Endodermal cell (in vitro differentiated cells): ENCODE measurements at places on chromosomes 2 and 18.

DNA sequence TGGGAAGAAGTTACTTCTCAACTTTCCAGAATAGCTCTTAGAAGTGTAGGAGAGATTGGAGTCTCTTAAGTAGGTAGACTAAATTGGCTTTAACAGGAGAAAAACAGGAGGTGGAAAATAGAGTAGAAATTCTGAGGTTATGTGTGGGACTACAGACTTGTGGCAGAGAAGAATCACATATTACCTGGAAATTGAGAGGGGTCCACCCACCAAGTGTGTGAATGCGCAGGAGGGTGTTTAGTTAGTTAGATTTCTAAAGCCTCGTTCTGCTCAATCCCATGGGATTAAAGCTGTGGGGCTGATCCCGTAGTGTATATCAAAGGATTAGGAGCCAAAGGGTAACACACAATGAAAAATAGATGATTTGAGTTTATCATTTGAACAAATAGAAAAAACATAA, 319.1 kb downstream of the TRIB2 start:
- no peak for DNase-seq

- DNase-seq, result no peak
Measured at GRCh38 chr2:149595056-149595963, 7.7 kb upstream of the MMADHC start.

GRCh38 chr2:53630026-53630606, 137.5 kb upstream of the CHAC2 start:
- DNase-seq, result no peak

GRCh38 chr18:37042381-37042780, 213.5 kb downstream of the KIAA1328 start:
- DNase-seq, result no peak

- no peak for DNase-seq
Measured at GRCh38 chr2:48529676-48530032, 300 bp upstream of the STON1 start.

DNA sequence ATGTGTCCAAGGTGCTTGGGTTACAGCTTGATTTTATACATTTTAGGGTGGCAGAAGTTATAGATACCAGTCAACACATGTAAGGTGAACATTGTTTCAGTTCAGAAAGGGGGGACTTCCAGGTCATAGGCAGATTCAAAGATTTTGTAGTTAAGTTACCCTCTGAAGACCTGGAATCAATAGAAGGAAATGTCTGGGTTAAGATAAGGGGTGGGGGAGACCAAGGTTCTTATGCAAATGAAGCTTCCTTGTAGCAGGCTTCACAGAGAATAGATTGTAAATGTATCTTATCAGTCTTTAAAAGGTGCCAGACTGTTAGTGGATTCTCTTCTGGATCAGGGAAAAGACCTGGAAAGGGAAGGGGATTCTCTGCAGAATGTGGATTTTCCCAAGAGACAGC, 42.4 kb downstream of the BMPR2 start:
- DNase-seq, result peak; percentile 58

DNA sequence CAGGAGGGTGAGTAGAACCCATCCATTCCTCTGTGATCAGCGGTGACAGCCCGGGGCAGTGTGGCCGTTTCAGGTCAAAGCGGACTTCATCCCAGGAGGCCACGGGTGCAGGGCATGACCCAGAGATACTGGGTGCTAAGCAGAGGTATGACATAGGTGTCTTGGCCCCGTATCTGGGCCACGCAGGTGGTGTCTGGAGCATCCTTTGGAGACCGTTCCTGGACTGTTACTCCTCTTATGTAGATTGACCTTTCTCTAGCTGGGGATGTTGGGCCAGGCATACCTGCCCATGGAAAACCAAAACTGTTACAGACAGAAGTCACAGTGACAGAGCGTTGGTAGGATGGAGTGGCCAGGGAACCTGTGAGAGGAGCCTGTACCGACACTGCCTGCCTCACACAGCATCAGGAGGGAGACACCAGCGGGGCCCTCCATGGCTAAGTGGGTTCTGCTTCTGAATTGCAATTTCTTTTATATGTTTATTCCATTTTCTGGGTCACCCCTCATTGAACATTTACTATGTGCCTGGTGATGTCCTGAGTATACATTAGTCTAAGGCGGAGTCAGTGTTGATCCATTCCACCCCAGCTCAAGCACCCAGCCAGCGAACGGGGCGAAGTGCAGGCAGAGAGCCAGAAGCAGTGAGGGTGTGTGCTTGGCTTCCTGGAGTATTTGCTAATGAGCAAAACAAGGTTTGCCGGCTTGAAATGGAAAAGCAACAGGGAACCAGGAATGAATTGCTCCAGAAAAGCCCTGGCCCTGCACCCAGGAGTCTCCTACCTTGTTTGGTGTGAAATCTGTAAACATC, 141.7 kb downstream of the SH3RF3 start:
- no peak for DNase-seq

DNA sequence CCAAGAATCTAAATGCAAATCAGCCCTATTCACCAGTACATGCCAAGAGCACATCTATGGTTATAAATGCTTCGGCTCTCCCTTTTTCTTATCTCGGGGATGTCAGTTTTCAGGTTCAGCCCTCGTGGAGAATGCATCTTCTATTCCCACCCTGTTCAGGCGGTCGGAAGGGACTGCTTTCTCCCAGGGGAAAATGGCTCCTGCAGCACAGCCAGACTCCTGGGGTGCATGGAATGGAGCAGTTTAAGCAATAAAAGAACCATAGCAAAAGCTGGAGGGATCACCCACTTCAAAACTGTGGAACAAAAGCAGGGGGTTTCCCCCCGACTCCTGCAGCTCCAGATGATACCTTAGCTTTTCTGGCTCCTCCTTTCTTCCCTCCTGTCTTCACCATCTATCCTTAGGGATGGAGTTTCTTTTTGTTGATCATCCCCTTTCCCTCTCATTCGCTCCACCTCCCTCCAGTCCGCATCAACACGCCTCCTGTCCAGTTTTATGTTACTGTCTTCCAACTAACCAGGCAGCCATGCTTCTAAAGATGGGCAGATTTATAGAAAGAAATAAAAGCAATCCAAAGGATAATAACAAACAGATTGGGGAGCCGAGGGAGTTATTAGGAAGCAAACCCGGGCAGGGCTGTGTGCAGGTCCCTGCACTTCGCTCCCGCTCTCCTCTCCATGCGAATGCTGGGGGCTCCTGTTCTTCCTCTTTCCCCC, 356.2 kb upstream of the SMIM21 start:
- no peak for DNase-seq

DNA sequence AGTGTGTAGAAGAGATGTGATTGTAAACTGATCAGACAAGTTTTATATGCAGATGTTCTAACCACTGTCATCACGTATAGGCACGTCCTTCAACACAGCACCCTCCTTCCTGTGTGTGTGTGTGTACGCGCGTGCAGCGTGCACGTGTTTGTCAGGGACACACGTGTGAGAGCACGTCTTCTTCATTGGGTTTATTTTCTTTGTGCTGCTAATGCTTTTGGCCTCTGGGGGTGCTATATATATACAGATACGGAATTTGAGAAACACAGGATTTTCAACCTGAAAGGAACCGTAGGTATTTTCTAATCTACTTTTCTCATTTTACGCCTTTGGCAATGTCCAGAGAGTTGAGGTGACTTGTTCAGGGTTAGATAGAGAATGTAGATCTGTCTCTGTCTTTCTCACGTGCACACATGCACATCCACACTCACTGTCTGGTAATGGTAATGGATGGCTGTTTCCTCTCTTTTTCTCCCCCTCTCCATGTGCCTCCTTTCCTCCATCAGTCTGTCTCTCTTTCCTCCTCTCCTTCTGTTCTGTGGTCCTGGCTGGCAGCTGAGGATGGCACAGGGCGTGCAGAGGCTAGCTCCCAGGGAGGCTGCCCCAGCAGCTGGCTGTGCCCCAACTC, 13.4 kb upstream of the CELF4 start:
- DNase-seq, result peak; percentile 52

DNA sequence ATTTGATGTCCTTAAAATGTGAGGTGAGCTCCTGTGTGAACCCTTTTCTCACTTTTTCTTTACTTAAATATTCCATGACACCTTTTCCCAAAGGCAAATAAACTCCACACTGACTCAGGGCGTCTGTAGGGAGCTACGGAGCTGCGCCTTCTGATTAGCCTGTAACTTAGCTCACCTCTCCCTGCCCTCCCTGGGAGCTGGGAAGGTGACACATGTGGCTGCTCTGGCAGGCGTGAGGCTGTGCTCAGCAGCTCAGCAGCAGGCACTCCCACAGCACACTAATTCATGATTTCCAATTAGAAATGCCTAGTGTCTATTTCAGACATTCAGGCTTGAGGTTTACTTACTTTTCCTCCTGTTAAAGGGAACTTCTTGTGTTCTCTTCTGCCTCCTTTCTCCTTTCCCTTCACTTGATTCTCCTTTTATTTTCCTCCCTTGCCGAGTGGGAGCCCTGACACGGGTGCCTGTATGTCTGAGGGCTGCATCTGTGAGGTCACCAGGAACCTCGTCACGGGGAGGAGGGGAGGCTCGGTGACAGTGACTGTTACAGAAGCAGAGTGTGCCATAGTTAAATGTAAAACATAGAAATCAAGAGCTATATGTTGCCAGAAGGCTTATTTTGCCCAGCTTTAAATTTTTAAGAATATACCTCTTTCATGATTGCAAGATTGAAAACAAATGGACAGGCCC, 437.1 kb downstream of the DCDC2C start:
- DNase-seq, result peak; percentile 53

DNA sequence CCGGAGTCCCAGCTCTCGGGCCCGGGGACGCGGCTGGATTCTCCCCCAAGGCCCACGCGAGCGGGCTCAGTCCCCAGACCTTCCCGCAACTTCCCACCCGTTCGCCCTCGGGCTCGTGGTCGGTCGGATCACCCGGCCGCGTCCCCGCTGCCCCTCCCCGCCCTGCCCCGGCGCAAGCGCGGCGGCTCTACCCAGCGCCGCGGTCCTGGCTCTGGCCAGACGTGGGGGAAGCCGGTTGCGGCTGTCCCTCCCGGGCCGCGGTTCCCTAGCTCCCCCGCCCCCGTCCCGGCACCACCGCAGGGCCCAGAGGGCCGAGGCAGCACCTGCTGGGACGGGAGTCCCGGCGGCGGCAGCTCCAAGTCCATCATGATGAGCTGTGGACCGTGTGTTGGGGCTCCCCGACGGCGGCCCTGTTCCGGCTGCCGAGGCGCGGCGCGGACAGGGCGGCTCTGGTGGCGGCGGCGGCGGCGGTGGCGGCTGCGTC, 276 bp downstream of the NFE2L2 start:
- no peak for DNase-seq

- no peak for DNase-seq
Measured at GRCh38 chr2:15634846-15635490, 43.3 kb downstream of the DDX1 start.

GRCh38 chr2:102005449-102005848, 13.7 kb downstream of the IL1R2 start:
- no peak for DNase-seq

DNA sequence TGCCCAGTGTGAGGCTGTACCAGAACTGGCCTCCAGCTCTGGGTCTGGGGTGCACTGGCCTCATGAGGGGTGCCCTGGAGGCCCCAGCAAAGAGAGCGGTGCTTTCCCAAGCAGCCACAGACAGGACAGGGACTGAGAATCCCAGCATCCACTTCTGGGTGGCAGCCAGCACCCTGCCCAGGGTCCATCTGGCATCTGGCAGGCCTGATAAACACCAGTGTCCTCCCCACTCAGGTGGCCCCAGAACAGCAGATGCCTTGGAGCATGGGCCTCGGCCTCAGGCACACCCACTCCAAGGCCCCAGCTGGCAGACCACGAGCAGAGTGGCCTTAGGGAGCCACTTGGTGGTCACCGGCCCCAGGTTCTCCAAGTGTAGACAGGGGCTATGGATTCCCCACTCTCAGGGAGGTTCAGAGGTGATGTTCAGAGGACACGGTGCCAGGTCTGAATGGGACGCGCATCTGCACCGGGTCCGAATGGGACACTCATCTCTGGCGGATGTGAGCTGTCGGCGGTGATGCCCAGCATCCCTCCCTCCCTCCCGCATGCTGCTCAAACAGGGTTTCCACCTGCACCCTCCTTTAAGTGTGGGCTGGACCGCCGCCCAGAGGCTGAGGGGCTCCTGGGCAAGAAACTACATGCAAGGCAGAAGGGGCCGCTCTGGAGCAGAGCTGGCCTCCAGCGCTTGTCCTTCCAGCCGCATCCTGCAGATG, 82.2 kb upstream of the GPC1 start:
- DNase-seq, result no peak

GRCh38 chr2:226360658-226361057, 439.0 kb downstream of the IRS1 start:
- DNase-seq, result no peak

- DNase-seq, result no peak
Measured at GRCh38 chr2:20963867-20964266, 80.0 kb downstream of the APOB start.

- no peak for DNase-seq
Measured at GRCh38 chr2:102337012-102337411, 18.6 kb upstream of the IL18R1 start.

GRCh38 chr2:115389898-115390565, 947.6 kb downstream of the DPP10 start:
- no peak for DNase-seq
